Stimulated activated CD4-positive, alpha-beta T cell treated with anti-CD3 and anti-CD28 coated beads, Interleukin-1b, Interleukin-23, amount 100 ng/mL, for 1 hour (primary cell): ENCODE measurements at places on chromosomes 3 and 15.

DNA sequence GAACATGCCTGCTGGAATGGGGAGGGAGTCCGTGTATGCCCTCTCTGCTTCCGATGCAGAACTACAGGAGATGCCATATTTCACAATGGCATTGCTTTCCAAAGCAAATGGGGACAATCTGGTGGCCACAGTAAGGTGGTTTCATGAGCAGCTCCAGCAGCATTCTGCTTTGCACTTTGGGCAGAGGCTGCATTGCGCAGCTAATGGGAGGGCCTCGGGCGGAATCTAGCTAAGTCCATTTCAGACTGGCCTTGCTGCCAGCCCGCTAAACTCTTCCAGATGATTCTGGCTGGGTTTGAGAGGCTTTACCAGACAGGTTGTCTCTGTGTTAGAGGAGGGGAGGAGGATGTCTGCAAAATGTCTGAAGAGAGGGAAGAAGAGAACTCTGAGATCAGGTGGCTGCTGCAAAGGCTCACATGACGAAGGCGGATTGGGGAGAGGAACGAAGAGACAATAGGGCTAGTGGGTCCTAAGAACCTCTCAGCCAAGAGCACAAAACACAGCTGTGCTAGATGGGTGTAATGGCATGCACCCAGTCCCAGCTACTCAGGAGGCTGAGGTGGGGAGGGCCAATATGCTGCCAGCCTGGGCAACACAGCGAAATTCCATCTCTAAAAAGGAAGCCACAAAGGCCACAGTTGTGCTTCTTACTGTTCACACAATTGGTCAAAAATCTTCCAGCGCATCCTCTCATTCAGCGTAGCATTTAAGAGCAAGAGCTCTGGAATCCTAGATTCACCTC is 63.7 kb downstream of the BDH1 start:
- no peak for DNase-seq

- no peak for DNase-seq
Observed at GRCh38 chr3:191958980-191959671, 498.2 kb downstream of the PYDC2 start.

GRCh38 chr15:53985562-53985961 is 7.3 kb downstream of the UNC13C start:
- DNase-seq: no peak

GRCh38 chr3:157588386-157589060 is 85.3 kb upstream of the VEPH1 start:
- no peak for DNase-seq

DNA sequence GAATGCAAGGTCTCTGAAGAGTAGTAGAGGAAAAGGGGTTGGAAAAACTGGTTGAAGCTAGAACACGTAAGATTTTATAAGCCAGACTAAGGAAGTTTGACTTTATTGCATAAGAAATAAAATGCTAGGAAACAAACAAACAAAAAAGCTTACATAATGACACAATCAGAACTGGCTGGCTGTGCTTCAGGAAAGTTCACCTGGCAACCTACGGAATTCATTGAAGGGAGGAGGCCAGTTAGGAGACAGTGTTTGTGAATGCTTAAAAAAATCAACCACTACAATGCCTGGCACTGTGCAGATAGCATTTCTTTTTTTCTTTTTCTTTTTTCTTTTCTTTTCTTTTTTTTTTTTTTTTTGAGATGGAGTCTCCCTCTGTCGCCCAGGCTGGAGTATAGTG is 1.9 kb upstream of the ICE2 start:
- DNase-seq: no peak
